ENCODE measurements at places on chromosomes 1 and 21.
A peak's percentile ranks its signal among the peaks of the same experiment; 100 is the strongest.

DNA sequence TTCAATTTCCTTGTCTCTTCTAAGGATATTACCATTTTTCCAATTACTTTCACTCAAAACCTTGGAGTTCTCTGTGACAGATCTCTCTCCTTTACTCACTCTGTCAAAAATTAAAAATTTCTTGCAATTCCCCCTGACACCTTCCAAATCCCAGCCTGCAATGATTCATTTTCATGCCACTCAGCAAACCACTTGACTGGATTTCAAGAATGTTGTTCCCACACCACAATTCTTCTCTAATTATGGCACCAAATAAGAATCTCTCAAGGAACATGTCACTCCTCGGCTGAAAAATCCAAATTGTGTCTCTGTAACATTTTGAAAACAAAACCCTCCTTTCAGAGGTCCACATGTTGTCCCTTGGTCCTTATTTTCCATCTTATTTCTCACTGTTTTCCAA is 438.9 kb upstream of the ZP4 start:
- DNase-seq, result no peak

DNA sequence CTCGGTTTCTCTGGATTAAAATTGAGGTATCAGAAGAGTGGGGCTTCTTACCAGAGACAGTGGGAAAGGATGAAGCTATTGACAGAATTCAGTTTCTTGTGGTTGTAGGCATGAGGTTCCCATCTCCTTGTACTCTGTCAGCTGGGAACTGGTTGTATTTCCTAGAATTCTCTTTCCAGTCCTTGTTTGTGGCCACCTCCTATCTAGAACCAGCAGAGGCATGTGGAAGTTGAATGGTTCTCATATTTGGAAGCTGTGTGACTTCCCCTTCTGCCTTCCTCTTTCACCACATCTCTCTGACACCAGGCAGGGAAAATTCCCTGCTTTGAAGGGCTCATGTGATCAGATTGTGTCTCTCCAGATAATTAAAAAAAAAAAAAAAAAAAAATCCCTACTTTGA is 457.7 kb upstream of the ADAMTS5 start:
- DNase-seq, result no peak

DNA sequence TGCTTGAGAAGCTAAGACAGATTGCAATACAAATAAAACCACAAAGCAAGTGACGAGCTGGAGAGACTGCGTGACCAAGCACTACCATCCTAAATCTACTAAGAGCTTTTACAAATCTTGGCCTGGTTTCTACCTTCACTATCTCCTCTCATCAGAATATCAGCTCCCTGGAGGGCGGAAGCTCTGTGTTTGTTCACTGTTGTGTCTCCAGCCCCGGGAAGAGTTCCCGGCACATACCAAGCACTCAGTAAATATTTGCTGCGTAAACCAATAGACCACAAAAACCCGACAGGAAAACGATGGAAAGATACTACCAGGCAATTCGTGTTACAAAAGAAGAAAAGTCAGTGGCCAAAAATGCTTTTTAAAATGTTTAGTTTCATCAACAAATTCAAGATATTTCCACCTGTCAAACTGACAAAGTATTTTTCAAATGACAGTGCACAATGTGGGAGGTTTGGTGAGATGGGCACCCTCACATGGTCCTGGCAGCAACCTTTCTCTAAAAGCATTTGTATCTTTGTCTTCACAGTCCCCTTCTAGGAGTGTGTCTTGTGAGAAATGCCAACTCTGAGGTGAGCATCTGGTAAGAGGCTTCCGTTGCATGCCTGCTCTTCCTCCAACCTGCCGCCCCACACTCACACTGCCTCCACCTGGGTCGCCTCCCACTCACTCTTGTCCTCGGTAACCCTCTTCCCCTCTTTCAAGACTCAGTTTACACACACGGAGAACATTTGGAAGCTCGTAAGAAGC is 34.7 kb downstream of the SLC1A7 start:
- peak; percentile 8 for DNase-seq

DNA sequence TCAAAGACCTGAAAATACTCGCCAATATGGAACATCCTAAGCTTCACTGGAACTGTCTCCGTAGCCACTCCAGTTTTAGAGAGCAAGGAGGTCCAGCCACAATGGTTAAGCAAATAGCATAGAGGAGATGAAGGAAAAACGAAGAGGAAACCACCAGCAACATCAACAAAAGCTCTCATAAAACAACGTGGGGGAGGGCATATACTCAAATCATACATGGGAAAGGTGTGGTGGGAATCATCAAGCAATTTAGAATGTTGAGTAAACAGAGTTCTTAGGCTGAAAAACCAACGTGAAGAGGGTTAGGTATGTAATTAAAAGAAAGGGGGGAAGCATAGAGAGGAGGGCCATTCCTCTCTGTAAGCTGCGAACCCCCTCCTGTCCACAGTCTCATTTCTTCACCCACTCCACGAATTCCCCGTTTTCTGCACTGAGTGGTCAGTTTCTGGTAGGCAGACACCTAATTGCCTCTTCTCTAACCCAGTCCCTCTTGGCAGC is 1.0 kb downstream of the TMEM59 start:
- no peak for DNase-seq

- no peak for DNase-seq
These were observed 294.5 kb downstream of the VAV3 start for GRCh38 chr1:107670397-107671040.

DNA sequence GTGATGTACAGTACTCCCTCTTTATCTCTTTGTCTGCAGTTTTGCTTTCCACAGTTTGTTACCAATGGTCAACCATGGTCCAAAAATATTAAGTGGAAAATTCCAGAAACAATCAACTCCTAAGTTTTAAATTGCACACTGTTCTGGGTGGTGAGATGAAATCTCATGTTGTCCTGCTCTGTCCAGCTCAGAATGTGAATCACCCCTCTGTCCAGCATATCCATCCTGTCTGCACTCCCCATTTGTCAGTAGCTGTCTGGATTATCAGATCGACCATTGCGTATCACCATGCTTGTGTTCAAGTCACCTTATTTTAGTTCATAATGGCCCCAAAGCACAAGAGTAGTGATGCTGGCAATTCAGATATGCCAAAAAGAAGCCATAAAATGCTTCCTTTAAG is 118.2 kb upstream of the PDE4B start:
- DNase-seq, result no peak

GRCh38 chr1:151723726-151724370 is 2.5 kb downstream of the RIIAD1 start:
- DNase-seq, result no peak

- no peak for DNase-seq
These were observed 42.6 kb downstream of the SIPA1L2 start for GRCh38 chr1:232587141-232588008.

DNA sequence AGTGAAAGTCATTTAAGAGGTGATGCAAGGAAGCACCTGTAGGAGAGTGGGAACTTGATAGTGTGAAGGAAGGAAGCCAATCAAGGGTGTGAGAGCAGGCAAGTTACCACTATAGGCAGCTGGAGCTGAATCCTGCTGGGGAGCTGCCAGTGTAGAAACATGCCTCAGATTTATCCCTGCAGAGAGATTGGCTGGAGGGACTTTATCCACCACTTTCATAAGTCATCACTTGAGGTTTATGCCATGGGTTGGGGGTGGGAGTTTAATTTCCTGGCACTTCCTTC is 443.6 kb downstream of the PLPP3 start:
- no peak for DNase-seq

GRCh38 chr1:203518541-203518940 is 24.6 kb downstream of the OPTC start:
- DNase-seq, result no peak

GRCh38 chr1:192439373-192440025 is 122.7 kb downstream of the RGS21 start:
- DNase-seq, result no peak

- no peak for DNase-seq
These were observed 7.7 kb upstream of the ECE1 start for GRCh38 chr1:21297975-21298374.

DNA sequence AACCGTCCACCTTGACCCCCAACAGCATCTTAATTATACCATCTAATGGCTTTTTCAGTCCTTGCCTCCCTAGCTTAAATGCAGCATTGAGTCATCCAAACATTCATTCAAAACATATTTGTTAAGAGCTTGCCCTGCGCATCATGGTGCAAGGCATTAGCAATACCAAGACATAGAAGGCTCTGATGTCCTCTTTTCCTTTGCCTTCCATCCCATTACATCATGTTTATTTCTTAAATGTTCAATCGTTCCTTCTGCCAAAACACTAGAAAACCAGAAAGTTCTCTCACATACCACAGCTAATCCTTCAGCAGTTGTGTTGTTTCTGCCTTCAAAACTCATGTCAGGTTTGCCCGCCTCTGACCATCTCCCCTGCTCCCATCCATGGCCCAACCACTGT is 29.8 kb upstream of the VTCN1 start:
- DNase-seq, result no peak

DNA sequence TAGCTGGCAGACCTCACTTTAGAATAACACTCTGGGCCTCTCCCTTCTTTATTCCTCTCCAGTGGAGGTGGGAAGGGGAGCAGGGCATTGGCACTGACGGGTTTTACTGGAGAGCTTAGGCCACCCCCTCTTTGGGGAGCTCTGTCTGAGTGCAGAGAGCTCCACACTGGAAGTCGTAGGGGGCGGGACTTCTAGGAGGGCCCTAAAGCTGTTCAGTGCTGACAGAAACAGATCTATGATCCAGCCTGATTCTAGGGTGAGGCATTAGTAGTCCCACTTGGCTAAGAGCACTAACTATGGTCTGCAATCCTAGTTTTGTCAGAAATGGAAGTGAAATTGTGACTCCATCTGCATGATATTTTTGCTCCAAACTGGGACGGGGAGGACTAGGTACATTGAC is 138.7 kb downstream of the MIS18A start:
- DNase-seq, result no peak

DNA sequence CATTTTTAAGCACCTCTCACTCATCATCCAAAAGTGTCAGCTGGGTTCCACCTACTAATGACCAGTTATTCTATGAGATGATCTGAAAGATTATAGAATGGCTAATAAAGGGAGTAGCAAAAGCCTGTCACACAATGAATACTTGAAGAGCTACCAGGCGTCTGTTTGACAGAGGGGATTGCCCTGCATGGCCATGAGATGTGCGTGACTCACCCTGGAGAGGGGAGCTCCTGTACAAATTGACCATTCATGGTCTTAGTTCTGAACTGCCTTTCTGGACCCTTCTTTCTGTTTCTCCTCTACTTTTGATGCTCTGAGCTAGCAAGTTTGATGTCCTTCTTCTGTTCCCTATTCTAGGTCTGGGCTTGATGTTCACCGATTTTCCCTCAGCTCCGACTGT is 85.2 kb upstream of the ABCD3 start:
- no peak for DNase-seq

DNA sequence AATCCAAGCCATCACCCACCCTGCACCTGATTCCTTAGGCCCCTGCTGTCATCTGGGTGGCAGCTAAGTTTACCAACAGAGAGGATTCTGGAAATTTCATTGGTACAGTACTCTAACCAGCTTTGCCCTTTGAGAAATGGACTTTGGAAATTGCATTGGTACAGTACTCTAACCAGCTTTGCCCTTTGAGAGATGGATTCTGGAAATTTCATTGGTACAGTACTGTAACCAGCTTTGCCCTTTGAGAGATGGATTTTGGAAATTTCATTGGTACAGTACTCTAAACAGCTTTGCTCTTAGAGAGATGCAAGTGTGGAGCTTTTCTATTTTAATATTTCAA is 42.5 kb downstream of the MAB21L3 start:
- no peak for DNase-seq

- DNase-seq, result no peak
These were observed 44.2 kb downstream of the ARHGEF11 start for GRCh38 chr1:157001304-157001703.

GRCh38 chr1:41662765-41663437 is 178.4 kb upstream of the EDN2 start:
- DNase-seq, result no peak

- no peak for DNase-seq
These were observed 131.3 kb downstream of the PEX14 start for GRCh38 chr1:10606064-10606463.

DNA sequence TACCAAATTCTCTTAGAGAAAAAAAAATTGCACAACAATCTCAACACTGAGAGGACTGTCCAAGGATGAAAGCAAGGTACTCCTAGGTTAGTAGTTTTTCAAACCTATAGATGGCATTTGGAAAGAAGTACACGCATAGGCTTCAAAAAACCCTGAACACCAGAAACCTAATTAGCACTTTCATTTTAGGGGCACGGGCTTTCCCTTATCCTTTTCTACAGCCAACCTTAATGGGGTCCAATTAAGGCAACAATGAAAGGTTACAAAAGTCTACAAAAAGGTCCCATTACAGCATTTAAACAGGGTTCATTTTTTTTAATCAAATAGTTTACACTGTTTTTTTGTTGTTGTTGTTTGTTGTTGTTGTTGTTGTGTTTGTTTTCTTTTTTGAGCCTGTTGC is 6.2 kb downstream of the KDM5B start:
- no peak for DNase-seq

- DNase-seq, result no peak
These were observed 53.0 kb upstream of the CNN3 start for GRCh38 chr1:94979656-94980581.

DNA sequence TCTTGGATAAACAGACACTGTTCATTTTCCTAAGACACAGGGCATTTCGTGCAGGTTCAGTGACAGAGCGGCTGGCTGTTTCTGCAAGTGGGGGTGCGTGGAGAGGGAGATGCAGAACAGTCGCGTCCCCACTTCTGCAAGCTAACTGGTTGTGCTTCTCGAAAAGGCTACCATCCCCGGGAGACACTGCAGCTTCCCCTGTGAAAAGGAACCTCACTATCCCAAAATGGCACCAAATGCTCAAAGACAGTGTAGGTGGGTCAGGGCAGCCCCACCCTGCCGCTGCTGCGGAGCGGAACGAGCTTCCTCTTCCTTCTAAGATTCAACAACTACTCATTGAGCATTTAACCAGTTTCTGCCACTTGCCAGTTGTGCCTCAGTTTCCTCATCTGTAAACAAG is 19.2 kb upstream of the BACE2 start:
- DNase-seq, result no peak

- DNase-seq, result no peak
These were observed 187.1 kb downstream of the CDC42BPA start for GRCh38 chr1:227131193-227131592.

DNA sequence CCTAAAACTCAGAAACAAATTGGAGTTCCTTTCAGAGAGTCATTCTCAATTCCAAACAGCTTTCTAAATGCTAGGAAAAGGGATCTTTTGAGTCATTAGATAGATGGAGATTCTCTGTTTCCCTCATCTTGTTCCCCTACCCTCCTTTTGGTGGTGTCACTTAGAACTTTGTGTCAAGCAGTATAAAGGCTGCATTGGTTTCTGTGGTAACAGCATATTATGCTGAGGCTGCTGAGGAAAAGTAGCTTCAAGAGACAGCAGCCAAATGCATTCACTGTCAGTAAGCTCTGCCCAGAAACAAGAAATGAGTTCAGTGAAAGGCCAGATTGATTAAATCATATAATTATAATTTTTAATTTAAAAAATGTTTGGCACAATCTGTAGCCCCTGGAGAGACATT is 144.1 kb downstream of the LRRC40 start:
- no peak for DNase-seq

GRCh38 chr1:171784784-171785183 is 3.3 kb downstream of the METTL13 start:
- DNase-seq, result no peak

- DNase-seq, result peak; percentile 18
These were observed 2.4 kb upstream of the FAM110D start for GRCh38 chr1:26156285-26157038.

Data from CD4-positive, alpha-beta T cell treated with Interleukin-6 for 4 hours (primary cell).